ENCODE measurements at places on chromosomes 7 and 10.

- DNase-seq = no peak
These were observed 30.5 kb upstream of the MKRN1 start for GRCh38 chr7:140509789-140510188.

DNA sequence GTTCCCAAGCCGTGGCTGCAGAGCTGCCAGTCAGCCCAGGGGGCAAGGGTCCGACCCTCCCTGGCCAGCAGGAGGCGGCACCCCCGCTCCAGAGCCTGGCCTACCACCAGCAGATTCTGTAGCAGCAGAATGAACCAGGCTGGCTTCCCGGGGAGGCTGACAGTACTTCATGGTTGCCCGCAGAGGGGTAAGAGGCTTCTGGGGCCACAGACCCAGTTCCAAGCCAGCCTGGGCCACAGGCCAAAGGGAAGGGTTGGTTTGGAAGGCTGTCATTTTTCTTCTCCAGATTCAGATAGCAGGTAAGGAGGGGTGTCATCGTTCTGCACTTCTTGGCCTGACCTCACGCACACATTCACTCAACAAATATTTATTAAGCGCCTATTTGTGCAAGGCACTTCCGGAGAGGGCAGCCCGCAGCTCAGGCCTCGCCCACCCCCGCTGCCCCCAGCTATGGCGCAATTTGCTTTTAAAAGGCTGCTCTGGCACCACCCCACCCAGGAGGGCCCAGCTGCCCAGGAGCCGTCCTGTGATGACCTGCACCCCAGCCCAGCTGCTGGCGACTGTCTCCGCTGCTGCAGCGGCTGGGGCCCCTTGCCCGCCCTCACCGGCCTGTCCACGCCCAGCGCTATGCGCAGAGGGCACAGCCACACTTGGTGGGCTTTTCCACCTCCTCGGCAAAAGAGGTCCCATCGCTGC lies 168.5 kb downstream of the LCOR start:
- no peak for DNase-seq

GRCh38 chr10:117274509-117274908 lies 33.6 kb downstream of the SLC18A2 start:
- no peak for DNase-seq

- no peak for DNase-seq
These were observed 240.5 kb downstream of the PRPF18 start for GRCh38 chr10:13827076-13827797.

GRCh38 chr10:18658271-18659124 lies 733 bp upstream of the ARL5B start:
- DNase-seq = no peak

DNA sequence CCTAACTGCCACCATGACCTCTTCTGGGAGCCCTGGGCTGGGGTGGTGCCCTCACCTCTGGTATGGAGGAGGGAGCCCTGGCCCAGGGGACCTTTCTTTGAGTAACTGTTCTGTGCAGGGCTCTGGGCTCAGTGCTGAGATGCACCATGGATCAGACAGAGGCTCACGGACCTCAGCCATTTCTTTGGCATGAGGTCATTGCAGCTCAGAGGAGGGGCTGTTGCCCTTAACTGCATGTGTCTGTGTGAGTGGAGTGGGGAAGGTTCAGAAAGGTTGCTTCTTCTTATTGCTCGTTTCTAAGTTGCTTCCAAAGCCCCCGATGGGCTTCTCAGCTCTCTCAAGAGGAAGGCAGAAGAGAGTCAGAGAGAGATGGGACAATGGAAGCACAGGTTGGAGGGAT lies 233.9 kb downstream of the RPS24 start:
- DNase-seq = no peak

DNA sequence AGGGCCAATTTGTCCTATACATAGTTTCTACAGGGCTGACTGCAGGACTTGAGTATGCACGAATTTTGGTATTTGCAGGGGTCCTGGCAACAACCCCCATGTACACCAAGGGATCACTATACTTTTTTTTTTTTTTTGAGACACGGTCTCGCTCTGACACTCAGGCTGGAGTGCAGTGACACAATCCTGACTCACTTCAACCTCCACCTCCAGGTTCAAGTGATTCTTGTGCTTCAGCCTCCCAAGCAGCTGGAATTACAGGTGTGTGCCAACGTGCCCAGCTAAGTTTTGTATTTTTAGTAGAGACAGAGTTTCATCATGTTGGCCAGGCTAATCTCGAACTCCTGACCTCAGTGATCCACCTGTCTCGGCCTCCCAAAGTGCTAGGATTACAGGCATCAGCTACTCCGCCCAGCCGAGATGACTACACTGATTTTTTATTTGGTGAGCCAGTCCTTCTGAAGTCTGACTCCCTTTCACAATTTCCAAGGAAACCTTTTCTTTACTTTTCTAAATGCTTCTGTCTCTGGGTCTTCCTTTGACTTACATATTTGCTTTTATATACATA lies 19.8 kb downstream of the CFAP70 start:
- DNase-seq = no peak

DNA sequence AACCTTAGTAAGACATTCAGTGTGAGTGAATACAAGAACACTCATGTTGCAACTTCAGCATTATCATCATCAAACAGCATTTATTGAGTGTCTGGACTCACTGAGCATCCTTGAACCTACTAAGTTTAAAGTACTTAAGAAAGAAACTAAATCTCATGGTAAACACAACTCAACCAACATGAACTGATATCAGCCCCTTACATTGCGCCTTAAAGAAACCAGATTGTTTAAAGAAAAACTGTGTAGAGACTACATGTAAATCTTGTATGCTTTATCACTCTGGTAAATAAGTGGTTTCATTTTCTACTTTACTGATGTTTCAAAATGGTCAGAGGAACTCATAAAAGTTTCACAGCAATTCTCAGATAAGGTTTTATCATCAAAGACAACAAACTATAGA lies 157.5 kb upstream of the FERD3L start:
- no peak for DNase-seq

- DNase-seq = no peak
These were observed 675.8 kb downstream of the KCNMA1 start for GRCh38 chr10:76961841-76962240.

DNA sequence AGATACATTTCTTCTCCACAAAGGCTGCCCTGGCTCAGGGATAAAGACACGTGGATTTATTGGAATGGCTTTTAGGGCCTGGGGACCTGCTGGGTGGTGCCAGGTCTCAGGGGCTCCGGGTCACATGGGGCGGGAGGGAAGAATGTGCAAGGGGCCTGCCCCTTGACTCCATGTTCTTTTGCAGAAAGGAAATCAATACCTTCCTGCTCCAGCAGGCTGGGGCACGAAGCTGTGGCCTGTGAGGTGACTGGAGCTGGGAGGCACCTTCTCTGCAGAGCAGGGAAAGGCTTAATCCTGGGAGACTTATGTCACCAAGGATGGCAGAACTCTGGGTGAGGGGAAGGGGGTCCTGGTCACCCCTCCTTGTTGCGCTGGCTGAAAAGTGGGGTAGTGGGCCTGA lies 42.3 kb upstream of the GNA12 start:
- no peak for DNase-seq

DNA sequence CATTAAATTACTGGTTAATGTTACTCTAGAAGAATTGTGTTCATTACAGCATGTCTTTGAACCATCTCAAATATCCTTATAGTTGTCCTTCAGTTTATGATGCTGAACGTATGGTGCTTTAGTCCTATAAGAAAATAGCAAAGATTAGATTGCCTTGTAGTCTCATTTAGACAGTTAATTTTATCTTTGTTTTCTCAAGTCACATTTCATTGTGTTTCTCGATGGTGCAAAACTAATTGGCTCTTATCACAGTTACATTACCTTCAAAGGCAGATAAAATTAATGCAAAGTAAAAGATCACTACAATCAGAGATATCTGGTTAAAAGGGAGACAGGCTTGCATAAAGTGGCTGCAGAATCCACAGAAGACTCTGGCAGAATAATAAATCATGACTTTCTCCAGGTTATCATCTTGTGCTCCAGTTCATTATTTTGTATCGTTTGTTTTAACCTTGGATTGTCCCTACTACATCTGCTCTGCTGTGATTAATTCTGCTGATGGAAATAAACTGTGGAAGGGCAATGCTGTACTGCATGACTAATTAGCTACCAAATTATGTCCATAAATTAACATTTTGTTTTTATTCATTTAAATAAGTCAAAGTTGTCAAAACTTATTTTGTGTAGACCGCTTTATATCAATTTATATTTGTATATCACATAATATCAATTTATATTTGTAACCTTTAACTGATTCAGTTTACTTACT lies 24.2 kb downstream of the PRPS1L1 start:
- no peak for DNase-seq

DNA sequence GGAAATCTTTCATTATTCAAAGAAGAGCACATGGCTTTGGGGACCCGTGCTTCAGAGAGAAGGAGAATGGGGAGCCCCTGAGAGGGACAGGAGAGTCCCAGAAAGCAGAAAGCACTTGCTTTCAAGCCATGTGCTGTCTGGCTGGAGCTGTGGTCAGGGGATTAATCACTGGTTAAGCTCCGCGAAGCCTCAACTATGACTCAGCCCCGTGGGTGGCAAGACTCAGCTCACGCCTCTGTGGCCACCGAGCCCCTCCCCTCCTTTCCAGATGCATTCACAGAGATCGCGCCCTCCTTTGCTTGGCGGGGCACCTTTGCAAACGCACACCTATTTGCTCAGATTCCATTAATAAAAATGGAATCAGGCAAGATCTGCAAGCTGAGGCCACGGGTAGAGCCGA lies 202.9 kb upstream of the TCERG1L start:
- no peak for DNase-seq

DNA sequence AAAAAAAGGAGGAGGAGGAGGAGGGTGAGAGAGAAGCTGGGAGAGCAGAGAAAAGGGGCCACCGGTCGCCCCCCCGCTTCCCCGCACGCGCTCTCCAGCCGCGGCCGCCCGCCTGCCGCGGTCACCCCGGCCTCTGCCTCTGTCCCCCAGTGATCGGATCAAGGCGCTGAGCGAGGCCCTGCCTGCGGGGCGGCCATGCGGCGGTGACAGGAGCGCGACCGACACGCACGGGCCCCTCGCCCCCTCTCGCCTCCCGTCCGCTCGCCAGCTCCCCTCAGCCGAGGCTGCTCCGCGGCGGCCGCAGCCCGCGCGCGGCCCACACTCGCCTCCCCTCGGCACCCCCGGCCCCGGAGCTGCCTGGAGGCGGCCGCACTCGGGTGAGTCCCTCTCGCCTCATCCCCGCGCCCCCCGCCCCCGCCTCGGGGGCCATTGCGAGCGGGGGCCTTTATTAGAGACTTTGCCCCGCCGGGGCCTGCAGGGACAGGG lies at the start of gene GTF2I:
TSS of gene GTF2I (plus strand) at position 27 of the 486 bp plus-strand sequence. CDS start 31,411 bp downstream, outside the sequence.
- DNase-seq = no peak

DNA sequence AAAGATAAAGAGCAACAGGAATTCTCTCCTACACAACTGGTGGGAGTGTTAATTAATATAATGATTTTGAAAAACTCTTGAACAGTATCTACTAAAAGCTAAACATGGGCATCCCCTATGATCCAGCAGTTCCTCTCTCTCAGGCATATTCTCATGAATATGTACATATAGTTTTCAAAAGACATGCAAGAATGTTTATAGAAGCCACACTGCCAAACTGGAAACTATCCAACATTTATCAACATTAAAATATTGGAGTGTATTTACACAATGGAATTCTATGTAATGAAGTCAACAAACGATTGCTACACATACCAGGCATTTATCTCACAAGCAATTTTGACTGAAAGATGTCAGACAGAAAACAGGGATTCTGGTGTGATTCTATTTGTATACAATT lies 404.5 kb upstream of the ANKRD30A start:
- DNase-seq = no peak

DNA sequence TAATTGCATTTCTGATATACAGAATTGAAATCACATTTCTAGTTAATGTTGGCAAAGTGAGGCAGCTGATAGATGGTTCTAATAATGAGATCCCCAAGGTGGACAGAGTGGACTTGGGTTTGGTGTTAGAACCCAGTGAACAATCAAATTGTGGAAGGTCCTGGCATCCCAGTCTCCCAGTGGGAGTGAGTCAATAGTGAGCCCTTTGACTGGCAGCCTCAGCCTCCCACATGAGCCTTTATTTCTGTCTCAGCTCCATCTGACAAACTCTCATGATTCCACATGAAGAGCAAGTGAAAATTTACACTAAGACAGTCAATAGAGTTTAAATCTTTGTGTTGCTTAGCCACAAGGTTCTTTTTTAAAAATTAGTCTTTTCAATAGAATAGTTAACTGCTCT lies 56.7 kb upstream of the MYO3A start:
- no peak for DNase-seq

GRCh38 chr7:77538281-77539212 lies 1.5 kb downstream of the PTPN12 start:
- DNase-seq = peak; percentile 73

DNA sequence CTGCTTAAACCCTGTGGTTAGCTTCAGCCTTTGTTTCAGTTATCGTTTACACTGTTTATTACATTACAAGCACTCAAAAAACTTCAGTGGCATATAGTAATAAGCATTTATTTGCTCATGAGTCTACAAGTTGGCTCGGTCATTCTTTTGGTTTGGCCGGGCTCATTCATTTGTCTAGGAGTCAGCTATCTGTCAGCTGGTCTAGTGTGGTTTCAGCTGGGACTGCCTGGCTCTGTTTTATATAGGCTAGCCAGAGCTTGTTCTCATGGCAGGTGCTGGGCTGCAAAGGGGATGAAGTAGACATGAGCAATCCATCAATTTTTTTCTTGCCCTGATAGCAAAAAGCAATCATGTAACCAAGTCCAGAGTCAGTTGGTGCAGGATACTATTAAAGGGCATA lies 103.6 kb downstream of the MKLN1 start:
- no peak for DNase-seq

GRCh38 chr7:100867776-100868485 lies 744 bp downstream of the TRIP6 start:
- DNase-seq = no peak

GRCh38 chr10:121683366-121683765 lies 85.1 kb upstream of the FGFR2 start:
- DNase-seq = no peak

GRCh38 chr7:108528183-108528712 lies 2.3 kb upstream of the PNPLA8 start:
- no peak for DNase-seq

- no peak for DNase-seq
These were observed 296.0 kb downstream of the PPP1R3A start for GRCh38 chr7:113622796-113623195.

- DNase-seq = no peak
These were observed 5.6 kb upstream of the AS3MT start for GRCh38 chr10:102863660-102864059.

DNA sequence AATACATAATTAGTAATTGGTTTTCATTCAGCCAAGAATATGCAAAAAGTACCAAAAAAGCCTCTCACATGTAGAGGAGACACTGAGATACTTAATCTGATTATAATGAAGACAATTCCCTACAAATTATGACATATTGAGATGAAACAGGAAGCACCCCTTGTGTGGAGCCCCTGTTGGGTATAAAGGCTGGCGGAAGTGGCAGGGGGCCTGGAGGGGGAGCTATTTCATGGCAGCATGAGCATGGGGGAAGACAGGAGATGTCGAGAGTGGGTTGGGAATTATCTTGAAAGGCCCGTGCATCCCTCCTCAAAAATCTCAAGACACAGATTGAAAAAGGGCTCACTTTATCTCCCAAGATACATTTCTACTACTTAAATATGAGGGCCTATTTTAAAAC lies 96.9 kb downstream of the PIP4K2A start:
- DNase-seq = no peak

GRCh38 chr10:47264797-47265281 lies 35.2 kb upstream of the GDF10 start:
- DNase-seq = no peak

All from D341Med (cell line).